Thymus (tissue), 14 donors: ENCODE measurements at places on chromosomes 3 and 15.
A peak's percentile ranks its signal among the peaks of the same experiment; 100 is the strongest.

DNA sequence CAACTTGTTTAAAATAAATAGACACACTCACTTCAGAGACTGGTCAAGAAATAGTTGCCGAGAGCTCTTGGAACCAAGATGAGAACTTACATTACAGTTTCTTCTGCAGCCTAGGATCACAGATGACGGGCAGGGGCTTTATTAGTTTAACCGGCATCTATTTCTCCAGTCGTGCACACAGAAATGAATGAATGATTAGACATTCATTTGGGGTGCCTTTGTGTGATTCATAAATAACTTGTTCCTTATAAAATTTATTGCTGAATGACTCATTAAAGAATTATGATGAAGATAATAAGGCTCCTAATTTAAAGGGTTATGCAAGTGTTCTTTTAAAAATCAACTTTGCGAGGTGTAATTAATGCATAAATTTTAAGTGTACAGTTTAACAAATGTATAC is 20.8 kb downstream of the NFKBIZ start:
- no peak for DNase-seq

- no peak for DNase-seq
Measured at GRCh38 chr3:90007778-90008499, 900.5 kb downstream of the EPHA3 start.

- no peak for DNase-seq
Measured at GRCh38 chr3:74844428-74844827, 230.0 kb upstream of the CNTN3 start.

GRCh38 chr3:107452436-107452835 is 70.3 kb upstream of the BBX start:
- no peak for DNase-seq

GRCh38 chr3:169147238-169148008 is 516.1 kb downstream of the MECOM start:
- DNase-seq = no peak

- no peak for DNase-seq
Measured at GRCh38 chr3:55091381-55092225, 163.7 kb upstream of the LRTM1 start.

DNA sequence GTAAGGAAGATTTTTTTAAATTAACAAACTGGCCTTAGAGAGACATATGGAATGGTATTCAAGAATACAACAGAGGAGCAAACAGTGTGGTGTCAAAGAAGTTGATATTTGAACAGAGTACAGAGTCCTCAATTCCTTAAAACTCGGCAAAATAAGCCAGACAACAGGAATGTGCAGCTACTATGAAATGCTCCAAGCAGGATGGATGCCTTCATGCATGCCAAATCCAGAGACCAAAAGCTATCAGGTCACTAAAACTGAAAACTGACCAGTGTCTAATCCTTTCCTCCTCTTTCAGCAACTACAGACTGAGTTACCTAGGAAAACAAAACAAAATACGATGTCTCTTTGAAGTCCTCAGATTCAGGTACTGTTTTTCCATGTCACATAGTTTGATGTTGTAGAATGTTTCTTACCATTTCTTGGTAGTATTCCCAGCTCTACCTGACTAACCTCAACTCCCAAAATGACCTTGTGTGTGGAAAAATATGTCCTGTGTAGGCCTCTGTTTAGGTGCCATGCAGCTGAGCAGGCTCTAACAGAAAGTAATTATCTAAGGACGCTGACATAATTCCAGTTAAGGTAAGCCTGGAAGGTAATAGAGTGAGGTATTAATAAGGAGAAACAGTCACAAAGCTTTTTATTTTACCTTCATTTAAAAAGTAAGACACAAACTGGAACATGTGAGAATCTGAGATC is 46.9 kb downstream of the TBL1XR1 start:
- no peak for DNase-seq

- DNase-seq = no peak
Measured at GRCh38 chr15:31031471-31032067, 40.1 kb upstream of the MTMR10 start.

- no peak for DNase-seq
Measured at GRCh38 chr3:133468251-133468721, 68.4 kb downstream of the BFSP2 start.

DNA sequence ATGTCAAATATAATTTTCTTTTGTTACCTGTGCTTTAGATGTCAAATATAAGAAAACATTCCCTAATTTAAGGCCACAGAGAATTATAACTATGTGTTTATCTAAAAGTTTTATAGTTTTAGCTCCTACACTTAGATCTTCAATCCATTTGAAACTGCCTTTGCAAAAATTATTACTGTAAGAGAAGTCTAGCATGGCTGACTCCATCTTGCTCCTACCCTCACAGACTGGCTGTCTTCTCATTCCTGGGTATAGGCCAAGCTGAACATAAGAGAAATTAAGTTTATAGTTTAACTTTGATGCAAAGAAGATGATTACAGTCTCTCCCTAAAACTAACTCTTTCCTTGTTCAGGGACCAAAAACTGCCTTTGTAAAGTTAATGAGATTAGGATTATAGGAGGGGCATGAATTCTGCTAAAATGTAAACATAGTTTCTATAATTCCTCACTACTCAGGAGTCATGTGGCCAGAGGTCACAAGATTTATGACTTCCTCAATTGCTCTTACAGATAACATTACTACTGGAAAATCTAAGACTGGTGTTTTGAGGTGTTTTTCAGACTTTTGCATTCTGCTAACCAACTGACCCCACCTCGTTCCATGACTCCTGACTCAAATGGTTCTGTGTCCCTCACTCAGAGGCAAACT is 184.0 kb downstream of the BCHE start:
- no peak for DNase-seq

DNA sequence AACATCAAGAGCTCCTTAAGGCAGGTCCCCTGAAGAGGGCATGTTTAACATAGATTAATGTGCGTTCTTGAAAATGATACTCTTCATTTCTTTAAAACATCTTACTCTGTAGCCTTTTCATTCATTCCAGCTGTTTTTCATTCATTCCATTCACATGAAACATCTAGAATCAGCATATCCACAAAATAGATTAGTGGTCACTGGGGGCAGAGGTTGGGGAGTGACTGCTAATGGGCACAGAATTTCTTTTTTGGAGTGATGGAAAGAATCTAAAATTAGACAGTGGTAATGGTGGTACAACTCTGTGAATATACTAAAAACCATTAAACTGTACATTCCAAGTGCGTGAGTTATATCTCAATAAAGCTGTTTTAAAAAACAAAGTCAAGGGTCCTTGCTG is 15.4 kb upstream of the CXCR6 start:
- no peak for DNase-seq

DNA sequence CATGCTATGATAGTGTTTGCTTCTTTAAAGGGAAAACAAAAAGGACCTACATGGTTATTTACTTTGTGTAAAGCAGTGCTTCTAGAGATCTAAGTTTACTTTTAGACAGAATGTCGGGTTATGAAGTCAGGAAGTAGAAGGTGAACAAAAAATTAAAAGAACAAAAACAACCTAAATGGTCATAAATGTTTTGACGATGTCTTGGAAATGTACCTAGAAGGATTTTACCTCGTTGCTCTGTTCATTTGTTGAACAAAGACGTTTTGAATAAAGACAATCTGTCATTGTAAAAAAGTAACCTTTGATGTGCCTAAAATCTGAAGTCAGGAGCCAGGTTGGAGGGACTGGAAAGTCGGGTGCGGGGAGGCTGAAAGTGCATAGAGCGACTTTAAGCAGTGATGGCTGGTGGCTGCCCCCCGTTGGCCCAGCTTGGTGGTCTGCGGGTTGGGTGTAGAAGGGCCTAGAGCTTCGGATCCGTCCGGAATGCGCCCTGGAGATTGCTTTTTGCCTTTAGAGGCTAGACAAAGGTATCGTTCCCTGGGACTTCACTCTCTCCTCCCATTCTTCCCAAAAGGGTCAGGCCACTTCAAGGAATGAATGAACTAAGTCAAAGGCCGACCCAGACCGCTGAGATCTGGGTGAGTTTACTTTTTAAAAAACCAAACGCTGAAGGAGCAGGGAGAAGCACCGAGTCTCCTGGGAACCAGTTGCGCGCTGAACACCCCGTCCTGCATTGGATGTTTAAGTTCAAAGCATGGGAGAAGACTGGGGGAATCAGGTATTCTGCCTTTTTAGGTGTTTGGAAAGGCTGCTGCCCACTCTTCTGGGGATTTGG is 2.1 kb downstream of the SOX14 start:
- DNase-seq = no peak

DNA sequence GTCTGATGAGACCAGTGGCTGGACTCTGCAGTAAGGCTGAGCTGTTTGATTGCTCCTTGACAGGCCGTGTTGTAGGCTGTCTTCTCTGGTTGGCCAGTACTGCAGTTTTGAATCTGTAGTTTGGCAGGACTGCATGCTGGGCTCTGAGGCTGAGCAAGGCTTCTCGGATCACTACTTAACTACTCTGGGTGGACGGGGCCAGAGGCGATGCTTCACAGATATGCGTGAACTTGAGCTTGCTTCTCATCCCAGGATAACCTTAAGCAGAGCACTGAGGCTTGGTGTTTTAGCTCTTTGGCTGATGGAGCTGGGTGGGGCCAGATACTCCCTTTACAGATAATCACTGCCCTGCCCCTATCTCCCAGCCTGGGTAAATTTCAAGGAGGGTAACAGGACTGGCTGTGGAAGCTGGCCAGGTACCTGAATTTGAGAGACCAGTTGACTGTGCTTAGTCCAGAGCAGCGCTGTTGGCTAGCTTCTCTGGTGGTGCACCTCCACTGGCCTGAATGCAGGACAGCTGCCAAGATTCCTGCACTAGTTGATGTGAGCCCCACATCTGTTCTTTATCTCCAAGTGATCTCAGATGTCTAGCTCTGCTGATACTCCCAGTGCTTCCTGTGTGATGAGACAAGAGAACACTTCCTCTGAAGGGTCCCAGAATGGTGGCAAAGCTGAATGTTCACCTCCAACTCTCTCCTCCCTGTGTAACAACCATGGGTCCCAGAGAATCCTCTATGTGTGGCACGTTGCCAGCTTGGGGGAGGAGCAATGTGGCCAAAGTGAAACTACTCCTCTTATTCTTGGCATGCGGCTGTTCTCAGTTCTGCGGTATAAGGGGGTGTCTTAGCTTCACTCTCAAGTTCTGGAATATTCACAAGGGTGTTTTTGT is 37.9 kb downstream of the RPL39L start:
- peak; percentile 30 for DNase-seq

DNA sequence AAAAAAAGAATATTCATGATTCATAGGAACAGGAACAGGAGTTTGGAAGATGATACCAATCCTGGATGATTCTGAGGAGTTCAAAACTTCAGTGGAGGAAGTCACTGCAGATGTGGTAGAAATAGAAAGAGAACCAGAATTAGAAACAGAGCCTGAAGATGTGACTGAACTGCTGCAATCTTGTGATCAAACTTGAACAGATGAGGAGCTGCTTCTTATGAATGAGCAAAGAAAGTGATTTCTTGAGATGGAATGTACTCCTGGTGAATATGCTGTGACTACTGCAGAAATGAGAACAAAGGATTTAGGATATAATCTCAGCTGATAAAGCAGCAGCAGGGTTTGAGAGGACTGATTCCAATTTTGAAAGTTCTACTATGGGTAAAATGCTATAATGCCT is 72.7 kb downstream of the GSK3B start:
- no peak for DNase-seq

- DNase-seq = no peak
Measured at GRCh38 chr3:33897306-33897705, 98.9 kb downstream of the PDCD6IP start.

- DNase-seq = no peak
Measured at GRCh38 chr3:160583451-160583850, 18.1 kb upstream of the KPNA4 start.

DNA sequence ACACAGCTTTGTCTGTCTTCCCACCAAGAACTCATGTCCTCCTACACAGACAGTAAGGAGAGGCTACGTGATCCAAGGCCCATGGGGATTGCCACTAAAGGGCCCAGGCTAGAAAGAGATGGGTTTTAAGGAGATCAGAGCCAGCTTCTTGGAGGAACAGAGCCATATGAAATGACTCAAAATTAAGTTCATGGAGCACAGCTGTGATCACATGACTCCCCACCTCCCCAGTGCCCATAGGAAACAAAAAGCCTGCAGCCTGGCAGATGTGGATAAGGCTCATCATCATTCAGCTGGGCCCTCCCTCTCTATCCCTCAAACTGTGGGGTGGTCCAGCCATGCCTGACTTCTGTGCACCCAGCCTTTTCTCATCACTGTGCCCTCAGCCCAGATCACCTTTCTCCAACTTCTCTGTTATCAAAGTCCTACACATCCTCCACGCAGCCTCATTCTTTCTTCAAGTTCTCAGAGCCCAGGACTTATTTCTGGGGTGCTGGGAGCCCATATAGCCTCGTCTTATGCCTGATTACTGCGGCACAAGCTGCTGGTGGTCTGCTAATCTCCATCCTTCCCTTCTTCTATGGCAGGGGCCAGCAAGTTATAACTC is 137.6 kb downstream of the SMAD6 start:
- DNase-seq = no peak

- no peak for DNase-seq
Measured at GRCh38 chr3:136805795-136806194, 13.1 kb upstream of the SLC35G2 start.

GRCh38 chr15:51155891-51156290 is 61.2 kb upstream of the TNFAIP8L3 start:
- DNase-seq = no peak

GRCh38 chr15:70954171-70954570 is 61.5 kb downstream of the LRRC49 start:
- DNase-seq = no peak

DNA sequence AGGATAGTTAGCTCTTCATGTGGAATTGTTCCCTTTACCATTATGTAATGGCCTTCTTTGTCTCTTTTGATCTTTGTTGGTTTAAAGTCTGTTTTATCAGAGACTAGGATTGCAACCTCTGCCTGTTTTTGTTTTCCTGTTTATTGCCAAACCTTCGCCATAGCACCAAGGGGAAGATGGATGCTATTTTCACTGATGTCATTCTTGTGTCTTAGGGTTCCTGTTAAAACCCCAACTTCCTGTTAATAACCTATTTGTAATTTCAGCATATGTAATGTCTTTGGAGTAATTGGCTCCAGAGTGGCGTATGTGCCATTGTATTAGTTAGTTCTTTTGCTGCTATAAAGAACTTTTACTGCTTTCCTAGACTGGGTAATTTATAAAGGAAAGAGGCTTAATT is 10.8 kb downstream of the SAMMSON start:
- DNase-seq = no peak

- DNase-seq = no peak
Measured at GRCh38 chr3:16609927-16610580, 4.8 kb upstream of the DAZL start.

- DNase-seq = no peak
Measured at GRCh38 chr15:75759416-75760130, 46.9 kb upstream of the CSPG4 start.

- DNase-seq = no peak
Measured at GRCh38 chr3:197508461-197508860, 47.3 kb downstream of the BDH1 start.

- DNase-seq = no peak
Measured at GRCh38 chr3:13045904-13046568, 27.2 kb downstream of the IQSEC1 start.

DNA sequence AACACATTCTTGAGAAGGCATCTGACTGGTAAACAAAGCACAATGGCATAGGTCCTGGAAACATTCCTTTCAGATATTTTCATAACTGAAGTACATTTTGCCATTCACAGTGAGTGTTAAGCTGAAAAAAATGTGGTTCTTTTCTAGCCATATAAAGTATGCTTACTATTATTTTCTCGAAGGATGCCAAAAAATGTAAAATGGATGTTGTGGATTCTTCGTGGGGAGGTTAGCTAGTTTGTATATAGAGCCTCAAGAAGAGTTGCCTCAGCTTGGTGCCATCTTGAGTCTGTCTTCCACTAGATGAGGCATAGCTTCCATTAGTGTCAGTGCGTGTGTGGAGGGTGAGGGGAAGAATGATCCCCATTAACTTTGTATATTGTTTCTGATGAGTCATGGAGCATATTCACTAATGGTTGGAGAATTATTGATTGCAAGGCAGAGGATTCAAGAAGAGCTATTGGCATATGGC is 4.1 kb downstream of the MBNL1 start:
- no peak for DNase-seq
